ENCODE measurements at places on chromosomes 5 and 9.
A peak's percentile ranks its signal among the peaks of the same experiment; 100 is the strongest.

DNA sequence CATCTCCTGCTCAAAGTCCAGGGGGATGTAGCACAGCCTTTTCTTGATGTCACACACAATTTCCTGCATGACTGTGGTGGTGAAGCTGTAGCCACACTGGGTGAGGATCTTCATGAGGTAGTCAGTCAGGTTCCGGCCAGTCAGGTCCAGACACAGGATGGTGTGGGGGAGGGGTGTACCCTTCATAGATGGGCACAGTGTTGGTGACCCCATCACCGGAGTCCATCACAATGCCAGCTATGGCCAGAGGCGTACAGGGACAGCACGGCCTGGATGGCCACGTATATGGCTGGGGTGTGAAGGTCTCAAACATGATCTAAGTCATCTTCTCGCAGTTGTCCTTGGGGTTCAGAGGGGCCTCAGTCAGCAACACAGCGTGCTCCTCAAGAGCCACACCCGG, 19.7 kb upstream of the SPZ1 start:
- no peak for DNase-seq

GRCh38 chr5:93585041-93585766, 2.2 kb downstream of the NR2F1 start:
- DNase-seq: peak; percentile 29

DNA sequence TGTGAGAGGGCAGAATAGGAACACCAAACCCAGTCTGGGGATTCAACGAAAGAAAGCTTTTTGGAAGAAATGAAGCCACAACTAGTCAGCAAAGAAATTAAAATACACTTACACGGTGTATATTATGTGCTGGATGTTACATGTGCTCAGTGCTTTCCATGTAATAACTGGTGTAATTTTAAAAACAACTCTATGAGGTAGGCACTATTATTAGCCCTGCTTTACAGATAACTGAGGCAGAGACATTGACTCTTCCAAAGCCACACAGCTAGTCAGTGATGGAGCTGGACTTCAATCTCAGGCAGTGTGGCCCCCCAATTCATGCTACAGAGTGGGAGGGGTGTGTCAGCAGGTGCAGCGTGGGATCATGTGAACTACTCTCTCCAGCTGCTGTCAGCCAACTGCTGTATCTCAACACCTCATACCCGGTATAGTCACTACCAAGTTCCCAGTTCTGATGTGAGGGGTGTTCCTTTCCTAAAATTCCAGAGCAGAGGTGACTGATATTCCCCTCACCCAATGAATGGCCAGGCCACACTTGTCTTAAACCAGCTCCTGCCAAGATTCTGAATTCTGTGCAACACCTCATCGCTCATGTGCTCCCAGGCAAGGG, 33.8 kb upstream of the TJP2 start:
- no peak for DNase-seq

- no peak for DNase-seq
Observed at GRCh38 chr9:77883133-77883532, 148.5 kb downstream of the GNAQ start.

- DNase-seq: no peak
Observed at GRCh38 chr9:7802666-7803065, 3.1 kb upstream of the DMAC1 start.

- no peak for DNase-seq
Observed at GRCh38 chr9:90727488-90727887, 74.1 kb upstream of the SYK start.
